ENCODE measurements at places on chromosomes 3 and 15.

GRCh38 chr3:39196034-39196433, 3.6 kb upstream of the XIRP1 start:
- no peak for DNase-seq

- no peak for DNase-seq
These were observed 68.1 kb upstream of the SCN5A start for GRCh38 chr3:38717355-38718240.

DNA sequence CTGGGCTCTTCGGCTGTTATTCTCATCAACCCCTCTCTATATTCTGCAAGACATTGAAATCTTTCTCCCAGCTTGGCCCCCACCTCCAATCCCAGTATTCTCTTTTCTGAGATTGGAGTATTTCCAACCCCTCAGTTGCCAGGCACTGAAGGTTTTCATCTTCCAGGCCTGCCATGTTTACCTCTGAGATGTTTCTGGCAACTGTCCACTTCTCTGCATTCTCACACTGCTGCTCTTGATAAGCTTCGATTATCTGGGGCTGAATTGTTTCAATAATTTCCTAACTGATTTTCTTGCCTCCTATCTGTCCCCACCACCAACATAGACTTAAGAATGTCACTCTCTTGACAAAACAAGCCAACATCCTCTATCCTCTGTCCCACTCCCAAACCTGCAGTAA, 1.4 kb upstream of the GPR156 start:
- no peak for DNase-seq

GRCh38 chr3:173217127-173217526, 76.1 kb upstream of the SPATA16 start:
- no peak for DNase-seq

DNA sequence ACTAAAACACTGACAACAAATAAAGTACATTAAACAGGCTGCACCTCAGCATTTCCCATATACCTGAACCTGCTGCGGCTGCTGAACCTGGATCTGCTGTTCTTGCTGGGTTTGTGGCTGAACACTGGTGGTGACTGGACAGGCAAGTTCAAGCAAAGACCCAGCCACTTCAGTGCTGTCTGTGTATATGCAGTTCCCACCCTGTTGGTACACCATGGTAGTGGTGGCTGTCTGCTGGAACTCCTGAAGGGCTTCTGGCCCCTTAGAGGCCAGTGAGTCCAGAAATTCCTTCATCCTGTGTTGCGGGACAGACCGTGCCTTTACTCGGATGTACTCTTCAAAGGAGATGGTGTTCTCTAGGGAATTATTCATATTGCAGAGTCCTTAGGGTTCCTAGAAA, 17.2 kb downstream of the QRICH1 start:
- no peak for DNase-seq

- DNase-seq = no peak
These were observed 338.9 kb upstream of the GBE1 start for GRCh38 chr3:82100378-82100777.

DNA sequence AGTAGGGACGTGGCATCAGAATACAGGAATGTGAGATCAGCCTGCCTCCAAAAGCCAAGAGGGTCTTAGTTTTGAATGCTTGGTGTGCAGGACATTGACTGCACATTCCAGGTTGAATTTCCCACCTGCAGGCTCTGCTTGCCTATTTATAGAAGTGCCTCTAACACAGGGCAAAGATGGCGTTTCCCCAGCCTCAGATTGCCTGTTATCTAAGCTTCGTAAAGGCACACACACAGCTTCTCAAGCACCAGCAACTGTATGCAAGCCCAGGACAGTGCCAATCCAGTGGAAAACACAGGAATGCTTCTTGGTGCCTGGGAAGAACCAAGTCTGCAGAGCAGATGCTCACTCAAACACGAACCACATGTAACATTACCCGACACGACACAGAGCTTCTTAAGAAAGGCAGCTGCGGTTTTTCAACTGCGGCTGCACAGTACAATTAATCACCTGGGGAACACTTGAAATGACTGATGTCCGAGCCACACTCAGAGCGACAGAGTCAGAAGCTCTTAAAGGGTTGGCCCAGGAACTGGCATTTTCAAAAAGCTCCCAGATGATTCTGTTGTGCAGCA, 90.0 kb upstream of the ANKRD34C start:
- no peak for DNase-seq

- DNase-seq = no peak
These were observed 5.8 kb upstream of the MANF start for GRCh38 chr3:51379301-51379700.

DNA sequence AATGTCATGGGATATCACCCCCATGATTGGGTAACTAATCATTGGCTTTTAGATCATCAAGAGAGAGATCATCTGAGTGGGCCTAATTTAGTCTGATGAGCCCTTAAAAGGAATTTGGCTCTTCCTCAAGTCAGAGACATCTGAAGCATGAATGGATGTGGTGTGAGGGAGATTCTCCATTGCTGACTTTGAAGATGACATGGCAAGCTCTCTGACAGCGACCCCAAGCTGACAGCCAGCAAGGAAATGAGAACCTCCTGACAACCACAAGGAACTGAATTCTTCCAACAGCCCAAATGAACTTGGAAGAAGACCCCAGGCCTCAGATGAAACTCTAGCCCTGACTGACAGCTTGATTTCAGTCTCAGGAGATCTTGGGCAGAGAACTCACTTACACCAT, 108.4 kb upstream of the SPATA12 start:
- DNase-seq = no peak

DNA sequence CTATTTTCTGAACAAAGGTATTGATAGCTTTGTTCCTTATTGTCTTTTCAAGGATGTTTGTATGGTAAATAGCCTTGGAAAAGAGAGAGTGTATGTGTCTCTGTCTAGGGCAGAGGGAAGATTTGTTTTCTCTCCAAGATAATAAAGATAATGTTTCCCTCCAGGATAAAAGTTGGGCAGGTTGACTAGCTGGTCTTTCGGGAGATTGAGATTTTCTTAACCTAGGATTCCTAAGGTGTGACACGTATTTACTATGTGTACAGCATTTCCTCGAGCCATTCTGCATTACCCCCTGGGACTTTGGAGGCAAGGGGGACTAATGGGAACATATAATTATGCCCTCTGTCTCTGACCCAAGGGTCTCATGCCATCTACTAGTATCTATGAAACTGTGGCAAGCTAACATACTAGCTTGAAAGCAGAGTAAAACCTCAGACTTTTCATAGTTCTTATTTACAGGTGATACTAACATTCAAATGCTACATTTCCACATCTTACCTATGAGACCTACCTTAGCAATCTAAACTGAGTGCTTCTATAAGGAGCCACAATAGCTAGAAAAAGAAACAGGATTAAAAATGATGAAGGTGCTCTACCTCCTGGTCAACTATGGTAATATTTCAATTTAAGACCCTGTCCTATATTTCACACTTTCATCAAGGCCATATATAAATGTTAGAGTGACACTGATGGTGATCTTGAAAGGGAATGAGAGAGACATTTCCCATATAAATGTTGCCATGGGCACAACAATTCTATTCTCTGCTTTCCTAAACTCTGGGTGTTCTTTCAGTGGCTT, 252.9 kb upstream of the CBLB start:
- DNase-seq = no peak

Measured in WTC11 (cell line).